ENCODE measurements at places on chromosomes 3 and 15.

DNA sequence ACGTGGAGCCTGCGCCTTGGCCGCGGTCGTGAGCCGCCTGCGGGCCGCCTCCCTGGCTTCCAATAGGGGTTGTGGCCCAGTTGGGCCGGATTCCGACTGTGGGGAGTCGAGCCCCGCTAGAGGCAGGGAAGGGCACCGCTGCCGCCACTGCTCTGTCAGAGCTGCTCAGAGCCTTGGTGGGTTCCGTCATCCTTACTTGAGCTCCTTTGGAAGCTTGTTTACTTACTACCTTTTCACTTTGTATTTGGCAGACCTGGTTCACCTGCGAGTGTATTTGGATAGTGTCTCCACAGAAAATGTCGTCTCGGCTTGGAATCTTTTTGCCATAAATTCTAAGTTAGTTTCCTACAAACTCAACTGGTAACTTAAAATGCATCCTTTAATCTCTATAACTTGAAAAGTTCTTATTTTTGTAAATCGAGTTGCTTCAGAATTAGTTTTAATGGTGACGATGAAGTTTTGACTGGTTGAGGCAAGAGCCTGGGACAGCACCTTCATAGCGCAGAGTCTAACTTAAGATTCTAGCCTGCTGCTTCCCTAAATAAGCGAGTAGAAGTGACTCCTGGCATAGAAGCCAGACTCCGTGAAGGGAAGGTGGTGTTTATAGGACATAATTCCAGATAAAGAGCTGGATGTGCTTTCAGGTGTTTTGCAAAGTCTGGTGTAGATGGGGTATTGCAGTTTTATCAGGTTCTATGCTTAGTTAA, 800 bp downstream of the DAG1 start:
- DNase-seq: no peak

GRCh38 chr3:195169011-195169649, 101.8 kb downstream of the XXYLT1 start:
- no peak for DNase-seq

DNA sequence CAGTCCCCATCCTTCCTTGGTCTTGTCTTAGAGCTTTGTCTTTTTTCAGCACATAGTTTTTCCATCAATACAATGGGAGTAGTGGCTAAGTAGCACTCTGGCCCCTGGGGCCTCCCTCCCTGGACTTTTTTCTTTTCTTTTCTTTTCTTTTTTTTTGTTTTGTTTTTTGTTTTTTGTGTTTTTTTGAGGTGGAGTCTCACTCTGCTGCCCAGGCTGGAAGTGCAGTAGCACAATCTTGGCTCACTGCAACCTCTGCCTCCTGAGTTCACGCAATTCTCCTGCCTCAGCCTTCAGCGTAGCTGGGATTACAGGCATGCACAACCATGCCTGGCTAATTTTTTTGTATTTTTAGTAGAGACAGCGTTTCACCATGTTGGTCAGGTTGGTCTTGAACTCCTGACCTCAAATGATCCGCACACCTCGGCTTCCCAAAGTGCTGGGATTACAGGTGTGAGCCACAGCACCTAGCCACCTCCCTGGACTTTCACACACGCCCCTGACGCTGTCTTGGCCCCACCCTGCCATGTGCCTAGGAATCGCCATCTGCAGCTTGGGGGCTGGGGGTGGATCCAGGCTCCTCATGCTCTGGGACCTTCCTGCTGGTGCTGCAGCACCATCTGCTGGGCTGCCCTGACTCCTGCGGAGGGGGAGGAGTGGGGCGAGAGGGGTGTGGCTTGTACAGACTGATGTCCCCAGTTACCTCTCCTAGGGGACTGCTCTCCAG, 2.8 kb downstream of the C15orf39 start:
- DNase-seq: peak; percentile 84

DNA sequence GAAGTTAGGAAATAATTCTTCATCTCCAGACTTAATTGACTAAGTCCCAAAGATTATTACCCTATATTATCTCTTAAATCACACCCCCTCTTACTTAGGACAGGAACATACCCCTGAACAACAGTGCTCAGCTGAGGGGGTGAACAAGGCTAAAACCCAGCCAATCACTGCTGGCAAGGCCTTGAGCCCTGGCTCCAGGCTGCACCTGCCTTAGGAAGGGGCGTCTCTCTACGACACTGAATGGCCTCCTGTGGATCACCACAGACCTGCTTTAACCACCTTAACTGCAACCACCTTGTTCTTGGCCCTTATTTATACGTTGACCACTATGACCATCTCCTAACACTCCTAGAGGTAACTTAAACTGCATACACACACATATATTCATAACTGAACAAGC, 267.4 kb upstream of the THBS1 start:
- no peak for DNase-seq

GRCh38 chr3:142228964-142229363, 3.6 kb upstream of the GK5 start:
- DNase-seq: no peak

DNA sequence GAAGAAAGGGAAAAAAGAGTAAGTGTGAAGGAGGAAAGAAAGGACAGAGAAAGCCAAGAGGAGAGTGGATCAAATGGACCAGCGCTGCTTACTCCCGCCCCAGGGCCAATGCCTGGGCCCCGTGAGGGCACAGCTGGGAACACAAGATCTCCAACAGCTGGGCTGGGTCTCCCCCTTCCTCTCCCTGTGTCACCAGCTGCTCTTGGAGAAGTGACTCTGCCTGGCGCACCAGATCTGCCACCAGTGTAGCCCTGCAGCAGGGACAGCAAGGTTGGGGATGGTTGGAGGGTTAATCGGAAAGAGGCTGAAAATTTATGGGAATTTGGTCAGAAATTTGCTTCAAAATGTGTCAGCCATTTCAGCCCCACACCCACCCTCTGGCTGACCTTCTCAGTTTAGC, 8.4 kb downstream of the CDAN1 start:
- DNase-seq: no peak

DNA sequence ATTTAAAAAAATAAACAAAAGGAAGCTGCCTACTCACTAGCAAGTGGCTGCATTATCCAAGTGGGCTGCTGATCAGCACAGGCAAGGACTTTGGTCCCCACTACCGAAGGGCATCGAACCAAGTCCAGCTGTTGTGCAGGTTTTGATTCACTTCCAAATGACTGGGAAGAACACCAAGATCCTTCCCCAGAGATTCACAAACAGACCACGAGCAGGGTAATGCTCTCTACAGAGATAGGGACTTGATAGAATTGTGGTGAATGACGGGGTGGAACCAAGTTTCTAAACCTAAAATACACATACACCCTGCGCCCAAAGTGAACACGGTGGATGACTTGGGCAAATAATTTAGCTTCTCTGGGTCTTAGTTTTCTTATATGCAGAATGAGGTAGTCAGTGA, 203.7 kb upstream of the ICE2 start:
- peak; percentile 40 for DNase-seq

DNA sequence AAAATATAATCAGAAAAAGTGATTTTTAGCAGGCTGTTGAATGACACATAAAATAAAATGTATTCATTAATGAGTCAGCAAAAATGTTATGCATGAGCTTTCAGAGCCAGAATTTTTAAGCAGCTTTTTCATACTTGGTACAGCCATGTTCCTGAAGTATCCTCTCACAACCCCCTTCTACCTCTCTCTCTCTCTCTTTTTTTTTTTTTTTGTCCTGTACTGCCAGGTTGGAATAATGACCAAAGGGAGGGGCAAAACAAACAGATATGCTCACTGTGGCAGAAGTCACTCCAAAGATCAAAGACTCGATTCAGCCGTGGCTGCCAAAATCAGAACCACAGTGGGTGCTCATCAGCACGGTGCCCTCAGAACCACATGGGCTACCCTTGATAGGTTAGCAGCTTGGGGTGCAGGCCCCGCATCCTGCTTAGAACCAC, 383.0 kb downstream of the ZBTB20 start:
- no peak for DNase-seq

DNA sequence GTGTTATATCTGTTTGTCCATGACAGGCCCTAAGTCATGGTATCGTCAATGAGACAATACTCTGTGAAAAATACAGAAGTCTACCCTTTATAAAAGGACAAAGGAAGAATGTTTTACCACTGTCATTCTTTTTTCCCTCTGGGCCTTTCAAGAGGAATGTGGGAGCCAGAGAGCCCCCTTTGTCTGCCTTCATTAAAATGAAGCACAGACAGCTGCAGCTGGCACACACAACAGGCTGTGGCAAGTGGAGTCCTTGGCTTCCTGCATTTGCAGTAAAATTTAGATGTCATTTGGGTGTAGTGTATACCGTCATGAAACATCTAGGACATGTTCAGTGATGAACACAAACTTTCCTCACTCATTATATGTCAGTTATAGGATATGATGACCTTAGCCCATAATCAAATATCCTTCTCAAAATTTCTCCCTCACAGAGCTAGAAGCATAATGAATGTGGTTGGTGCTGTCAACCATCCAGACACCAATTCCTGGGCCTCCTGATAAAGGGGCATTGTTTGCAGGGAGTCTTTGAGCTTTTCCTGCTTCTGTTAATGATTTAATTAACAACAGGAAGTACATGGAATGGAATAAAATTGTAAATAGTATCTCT, 76.4 kb downstream of the DHX36 start:
- DNase-seq: no peak

GRCh38 chr3:119536757-119537156, 22.7 kb downstream of the CD80 start:
- DNase-seq: no peak

DNA sequence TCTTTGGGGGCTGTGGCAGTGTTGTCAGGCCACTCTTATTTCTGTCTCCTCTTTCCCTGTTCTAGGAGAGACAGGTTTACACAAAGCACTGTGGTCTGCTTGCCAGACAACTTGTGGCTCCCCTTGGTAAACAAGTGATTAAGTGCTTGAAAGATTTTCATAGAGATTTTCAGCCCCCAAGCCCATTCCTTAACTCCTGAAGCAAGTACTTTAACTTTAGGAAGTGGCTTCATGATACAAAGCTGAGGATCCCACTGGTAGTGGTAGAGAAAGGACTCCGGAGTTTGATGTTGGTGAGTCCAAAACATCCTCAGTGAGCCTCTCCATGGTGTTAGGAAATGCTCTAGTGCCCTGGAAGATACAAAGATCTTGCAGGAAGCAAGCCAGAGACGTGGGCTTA, 12.0 kb downstream of the ZBTB38 start:
- DNase-seq: no peak

DNA sequence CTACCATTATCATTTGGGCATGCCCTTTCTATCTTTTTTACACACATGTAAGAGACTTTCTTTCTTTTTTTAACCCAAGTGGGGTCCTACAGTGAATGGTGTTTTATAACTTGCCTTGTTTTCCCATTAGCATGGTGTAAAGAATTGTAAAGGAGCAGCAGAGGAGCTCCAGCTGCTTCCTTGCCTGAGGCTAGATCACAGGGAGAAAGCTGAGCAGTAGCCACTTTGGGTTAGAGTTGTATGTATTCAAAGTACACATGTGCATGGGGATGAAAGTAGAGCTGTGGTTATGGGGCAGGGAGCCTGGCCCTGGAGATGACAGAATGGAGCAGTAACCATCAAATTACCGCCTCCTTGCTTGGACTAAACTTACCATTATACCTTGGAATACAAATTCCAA, 231.1 kb upstream of the PDZRN3 start:
- no peak for DNase-seq

- no peak for DNase-seq
Measured at GRCh38 chr15:40192942-40193341, 32.1 kb downstream of the BUB1B start.

DNA sequence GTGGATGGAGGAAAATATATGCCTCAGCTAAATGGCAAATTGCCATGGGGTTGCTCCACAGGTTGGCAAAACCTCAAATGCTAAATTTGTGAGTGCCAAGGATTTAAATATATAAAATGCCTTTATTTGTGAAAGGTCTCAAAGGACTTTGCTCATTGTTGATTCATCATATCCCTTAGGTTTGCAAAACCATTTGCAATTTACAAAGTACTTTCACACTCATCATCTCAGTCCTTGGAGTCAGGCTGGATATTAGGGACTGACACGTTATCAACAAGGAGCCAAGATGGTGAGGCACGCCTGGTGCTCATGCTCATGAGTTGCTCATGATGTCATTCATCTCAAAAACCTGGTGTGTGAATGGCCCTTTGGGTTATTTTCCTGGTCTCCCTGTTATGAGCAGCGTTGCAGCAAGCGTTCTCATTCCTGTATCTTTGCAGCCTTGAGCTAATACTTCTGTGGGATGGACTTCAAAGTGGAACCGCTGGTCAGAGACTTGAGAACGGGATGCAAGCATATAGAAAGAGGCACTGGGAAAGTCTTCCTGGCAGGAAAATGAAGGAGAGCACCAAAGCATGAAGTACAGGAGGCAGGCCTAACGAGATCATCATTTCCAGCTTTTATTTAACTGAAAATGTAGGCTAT, 66.0 kb downstream of the MYO1E start:
- DNase-seq: no peak

GRCh38 chr3:160012108-160012507, 23.5 kb downstream of the IL12A start:
- no peak for DNase-seq

- no peak for DNase-seq
Measured at GRCh38 chr3:64392001-64392400, 166.7 kb upstream of the PRICKLE2 start.

DNA sequence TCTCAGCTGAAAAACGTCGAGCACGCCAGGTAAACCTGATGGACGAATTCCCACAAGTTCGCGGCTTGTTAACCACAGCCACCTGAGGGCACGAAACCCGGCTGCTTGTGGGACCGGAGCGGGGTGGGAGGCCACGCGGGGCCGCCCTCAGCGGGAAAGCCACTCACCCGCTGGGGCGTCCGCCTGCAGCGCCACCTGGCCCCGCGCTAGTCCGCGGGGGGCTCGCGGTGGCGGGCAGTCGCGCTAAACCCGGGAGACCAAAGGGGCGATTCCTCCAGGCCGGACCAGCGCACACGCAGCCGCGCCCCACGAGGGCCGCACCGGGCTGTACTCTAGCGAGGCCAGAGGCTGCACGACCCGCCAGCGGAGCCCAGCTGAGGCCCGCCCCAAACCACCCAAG, 15.7 kb upstream of the CFAP161 start:
- DNase-seq: no peak

DNA sequence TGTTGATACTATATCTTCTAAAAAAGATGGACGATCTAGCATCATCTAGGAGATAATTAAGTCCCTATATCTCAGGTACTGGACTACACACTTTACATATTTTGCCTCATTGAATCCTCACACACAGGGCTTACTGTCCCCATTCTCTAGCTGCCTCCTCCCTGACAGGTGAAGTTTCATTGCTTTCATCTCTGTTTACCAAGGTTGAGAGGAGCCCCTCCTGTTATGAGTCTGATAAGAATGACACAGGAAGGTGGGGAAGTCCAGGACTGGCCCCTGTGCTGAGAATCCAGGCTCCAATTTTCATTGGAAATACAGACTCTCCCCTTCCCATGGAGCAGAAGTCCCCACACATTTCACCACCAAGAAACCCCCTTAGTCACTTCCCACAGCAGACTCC, 105.2 kb downstream of the XXYLT1 start:
- DNase-seq: no peak

DNA sequence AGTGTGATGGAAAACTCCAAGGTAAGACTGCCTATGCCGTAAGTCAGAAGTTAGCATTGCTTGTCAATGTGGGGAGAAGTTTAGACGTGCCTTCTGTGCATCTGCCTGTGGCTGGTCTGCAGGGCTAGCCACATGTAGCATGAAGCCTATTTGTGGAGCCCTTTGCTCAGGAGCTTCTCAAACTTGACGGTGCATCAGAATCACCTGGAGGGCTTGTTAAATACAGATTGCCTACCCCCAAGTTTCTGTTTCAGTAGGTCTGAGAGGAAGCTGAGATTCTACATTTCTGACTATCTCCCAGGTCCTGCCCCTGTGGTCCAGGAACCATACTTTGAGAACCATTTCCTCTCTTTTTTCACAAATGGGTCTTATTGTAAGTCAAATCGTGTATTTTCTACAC, 292.1 kb upstream of the TPM1 start:
- no peak for DNase-seq
